Inflammatory macrophage treated with lipopolysaccharide for 4 hours (primary cell): ENCODE measurements at places on chromosomes 1 and 21.

GRCh38 chr1:25462732-25463131 lies 32.0 kb downstream of the MACO1 start:
- no peak for DNase-seq

DNA sequence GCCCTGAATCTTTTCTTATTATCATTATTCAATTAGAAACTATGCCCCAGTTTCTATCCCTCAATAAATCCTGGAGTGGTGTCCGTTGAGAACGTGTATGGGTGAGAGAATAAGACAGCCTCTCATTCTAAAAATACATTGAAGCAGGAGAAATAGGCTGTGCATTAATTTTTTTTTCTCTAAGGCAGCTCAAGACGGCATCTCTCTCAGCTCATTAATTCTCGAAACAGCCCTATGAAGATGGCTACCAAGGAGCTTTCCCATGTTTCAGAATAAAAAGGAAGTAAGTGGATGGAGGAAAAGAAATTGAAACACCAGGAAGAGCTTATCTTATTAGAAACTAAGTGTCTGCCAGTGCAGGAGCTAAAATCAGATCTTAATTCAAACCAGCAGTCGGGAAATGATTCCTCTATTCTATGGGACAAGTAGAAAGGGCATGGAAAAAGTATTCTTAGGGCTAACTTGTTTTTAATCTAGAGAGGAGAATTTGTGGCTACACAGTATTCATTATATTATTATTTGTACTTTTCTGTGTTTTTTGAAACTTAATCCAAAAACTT lies 347.1 kb upstream of the PLD5 start:
- DNase-seq: no peak

GRCh38 chr1:47703981-47704596 lies 266.2 kb downstream of the FOXD2 start:
- no peak for DNase-seq

- no peak for DNase-seq
These were observed 21.4 kb upstream of the ALDH4A1 start for GRCh38 chr1:18923756-18924211.

DNA sequence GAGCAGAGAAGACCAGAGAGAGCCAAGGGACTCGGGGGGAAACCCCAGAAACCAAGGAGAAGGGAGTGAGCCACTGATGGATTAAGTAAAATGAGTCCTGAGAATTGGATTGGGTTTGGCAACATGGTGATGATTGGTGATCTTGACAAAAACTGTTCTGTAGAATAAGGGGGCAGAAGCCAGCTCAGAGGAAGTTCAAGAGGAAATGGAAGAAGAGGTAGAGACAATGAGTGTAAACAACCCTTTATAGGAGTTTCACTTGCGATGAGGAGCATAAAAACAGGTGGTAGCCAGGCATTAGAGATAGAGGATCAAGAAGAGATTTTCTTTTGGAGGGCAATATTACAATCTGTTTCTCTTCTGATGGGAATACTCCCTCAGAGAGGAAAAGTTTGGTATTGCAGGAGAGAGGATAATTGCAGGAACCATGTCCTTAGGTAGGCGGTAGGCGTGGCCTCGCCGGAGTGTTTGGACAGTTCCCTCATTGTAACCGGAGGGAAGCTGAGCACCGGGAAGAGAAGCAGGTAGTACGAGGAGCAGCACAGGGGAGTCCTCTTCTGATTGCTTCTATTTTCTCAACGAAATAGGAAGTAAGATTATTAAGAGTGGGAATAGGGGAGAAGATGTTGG lies 68.4 kb upstream of the TENT5C start:
- DNase-seq: no peak

GRCh38 chr1:71660411-71660810 lies 579.6 kb upstream of the ZRANB2 start:
- DNase-seq: no peak

DNA sequence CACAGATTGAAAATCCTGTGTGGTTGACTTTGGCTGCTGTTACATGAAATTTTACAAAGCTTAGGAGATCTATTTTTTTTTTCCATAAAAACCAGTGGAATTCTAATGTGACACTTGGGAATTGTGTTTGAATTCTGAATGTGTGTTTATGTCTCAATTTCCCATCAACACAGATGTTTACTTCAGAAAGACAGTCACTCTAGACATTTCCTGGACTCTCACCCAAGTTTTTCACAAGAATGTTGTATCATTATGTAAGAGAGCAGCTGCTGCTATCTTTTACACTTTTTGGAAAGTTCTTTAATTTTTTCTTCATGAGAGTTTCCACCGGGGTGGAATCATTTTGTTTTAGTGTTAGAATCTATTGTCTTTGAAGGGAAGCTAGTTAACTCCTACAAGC lies 210.1 kb downstream of the GIPC2 start:
- no peak for DNase-seq

DNA sequence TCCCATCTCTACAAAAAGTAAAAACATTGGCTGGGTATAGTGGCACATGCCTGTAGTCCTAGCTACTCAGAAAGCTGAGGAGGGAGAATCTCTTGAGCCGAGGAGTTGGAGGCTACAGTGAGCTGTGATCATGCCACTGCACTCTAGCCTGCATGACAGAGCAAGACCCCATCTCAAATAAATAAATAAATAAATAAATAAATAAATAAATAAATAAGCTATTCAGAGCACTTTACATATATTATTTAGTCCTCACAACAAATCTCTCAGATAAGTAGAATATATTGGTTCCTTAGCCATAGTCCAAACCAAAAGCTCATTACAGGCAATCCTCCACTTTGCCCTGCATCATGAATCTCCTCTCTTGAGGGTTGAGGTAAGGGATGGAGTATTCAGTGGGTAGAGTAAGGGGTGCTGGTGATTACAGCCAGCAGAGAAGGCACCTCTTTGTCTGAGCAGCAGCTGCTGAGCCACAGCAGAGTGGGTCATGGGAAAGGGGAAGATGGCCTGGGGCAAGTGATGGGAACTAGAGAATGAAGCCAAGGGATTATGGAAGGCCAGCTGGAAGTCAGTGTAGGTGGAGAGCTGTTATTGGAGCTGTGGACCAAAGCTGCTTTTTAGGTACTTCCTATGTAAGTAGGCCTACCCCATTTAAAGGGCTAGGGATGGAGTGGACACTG lies 115.5 kb upstream of the ZNF644 start:
- DNase-seq: no peak
